ENCODE measurements at places on chromosomes 3 and 15.

- no peak for DNase-seq
Observed at GRCh38 chr3:43054754-43055153, 51.1 kb downstream of the POMGNT2 start.

DNA sequence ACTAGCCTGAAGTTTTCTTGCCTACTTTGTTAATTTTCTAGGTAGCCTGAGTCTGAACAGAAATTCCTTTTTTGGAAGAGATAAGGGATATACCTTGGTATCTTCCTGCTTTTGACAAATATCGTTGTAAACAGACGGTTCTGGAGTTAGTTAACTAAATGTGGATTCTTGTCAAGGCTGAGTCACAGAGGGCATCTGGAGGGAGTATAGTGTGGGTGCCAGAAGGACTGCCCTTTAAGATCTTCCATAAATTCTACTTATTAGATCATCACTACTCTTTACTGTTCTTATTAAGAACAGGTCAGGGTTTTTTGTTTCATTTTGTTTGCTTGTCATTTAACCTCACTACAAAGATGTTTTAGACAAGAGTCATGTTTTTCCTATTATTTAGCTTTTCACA is 125.3 kb upstream of the SKOR1 start:
- peak; percentile 61 for DNase-seq

GRCh38 chr15:55637086-55637485 is 48.9 kb upstream of the PYGO1 start:
- no peak for DNase-seq

- no peak for DNase-seq
Observed at GRCh38 chr3:111047812-111048435, 23.7 kb upstream of the NECTIN3 start.

DNA sequence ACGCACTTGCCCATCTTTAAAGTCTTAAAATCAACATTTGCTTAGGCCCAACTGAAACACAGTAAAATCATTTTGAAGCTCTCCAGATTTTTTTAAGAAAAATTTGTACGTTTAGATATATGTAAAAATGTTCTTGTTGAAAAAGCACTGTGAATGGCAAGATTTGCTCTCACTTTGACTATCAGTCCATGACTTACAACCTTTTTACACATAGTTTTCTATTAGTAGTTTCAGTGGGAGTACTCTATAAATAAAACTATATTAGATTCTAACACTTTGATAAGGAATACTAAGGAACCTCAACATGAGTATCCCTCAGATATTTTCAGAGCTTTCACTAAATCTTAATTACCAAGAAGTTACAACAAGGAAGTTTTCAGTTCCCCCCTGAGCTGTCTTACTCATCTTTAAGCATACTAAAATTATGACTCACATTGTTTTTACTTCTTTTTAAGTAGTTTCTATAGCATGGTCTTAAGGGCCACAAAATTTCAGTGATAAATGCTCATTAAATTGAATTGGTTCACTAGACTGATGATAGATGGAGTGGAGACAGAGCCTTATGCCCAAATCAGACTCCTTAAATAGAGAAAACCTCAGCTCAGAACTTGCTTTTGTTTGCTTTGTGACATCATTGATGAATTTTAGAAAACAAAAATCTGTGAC is 31.6 kb upstream of the RAP2B start:
- DNase-seq = peak; percentile 73

- no peak for DNase-seq
Observed at GRCh38 chr15:77695961-77696582, 63.4 kb upstream of the LINGO1 start.

DNA sequence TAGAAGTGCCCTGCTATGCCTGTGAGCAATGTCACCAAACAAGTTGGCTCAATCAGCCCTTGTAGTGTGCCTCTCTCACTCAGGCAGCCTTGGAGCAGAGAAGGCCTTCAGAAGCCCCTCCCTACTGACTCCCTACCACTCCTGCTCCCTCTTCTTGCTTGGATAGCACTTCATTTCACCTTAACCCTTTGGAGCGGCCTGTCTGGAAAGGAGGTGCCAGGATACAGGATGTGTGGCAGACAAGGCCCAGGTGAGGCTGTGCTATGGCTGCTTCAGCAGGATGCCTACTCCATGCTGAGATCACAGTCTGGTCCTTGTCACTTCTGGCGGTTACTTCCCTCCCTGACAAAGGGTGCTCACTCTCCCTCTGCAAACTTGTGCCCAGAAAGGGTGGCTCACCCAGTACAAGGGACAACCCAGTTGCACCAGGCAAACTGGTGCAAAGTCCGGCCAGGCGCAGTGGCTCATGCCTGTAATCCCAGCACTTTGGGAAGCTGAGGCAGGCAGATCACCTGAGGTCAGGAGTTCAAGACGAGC is 1.1 kb downstream of the MON1A start:
- no peak for DNase-seq

DNA sequence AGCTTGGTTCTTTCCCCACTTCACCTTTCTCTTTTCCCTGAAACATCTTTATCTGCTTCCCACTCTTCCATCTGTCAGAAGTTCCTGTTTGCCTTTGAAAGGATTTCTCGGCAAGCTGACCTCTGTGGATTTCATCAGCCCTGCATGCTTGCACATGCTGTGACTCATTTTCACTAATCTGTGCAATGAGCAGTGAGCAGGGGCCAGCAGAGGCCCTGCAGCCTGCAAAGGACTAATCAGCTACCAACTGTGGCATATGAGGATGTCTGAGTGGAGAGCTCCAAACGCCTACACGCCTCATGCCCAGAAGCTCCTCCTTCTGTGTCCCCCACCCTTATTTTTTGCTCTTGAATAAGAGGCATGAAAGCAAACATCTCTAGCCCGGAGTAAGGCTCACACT is 333.0 kb upstream of the SEMA6D start:
- peak; percentile 93 for DNase-seq

DNA sequence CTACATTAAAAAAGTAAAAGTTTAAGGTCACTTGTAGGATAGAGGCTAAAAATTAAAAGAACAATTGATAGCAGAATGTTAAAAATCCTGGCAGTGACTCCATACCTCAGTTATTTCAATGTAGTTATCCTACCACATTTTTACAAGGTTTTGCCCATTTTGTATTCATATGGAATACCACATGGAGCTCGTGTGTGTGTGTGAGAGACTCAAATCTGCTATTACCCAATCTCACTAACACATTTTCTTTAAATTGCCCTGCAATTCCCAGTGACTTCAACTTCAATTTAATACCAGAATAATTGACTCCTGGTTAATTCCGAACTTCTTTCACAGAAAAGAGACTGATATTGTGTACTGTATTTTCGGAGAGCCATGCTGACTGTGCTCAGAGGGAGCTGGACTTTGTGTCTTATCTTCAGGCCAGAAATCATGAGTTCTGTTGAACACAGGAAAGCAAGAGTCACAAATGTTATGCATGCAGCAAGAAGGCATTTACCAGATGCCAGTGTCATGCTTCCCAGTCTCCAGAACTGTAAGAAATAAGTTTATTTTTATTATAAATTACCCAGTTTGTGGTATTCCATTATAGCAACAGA is 529.0 kb upstream of the NECTIN3 start:
- peak; percentile 76 for DNase-seq

GRCh38 chr3:8868996-8869395 is 94.3 kb downstream of the RAD18 start:
- no peak for DNase-seq

- no peak for DNase-seq
Observed at GRCh38 chr3:100975714-100976113, 17.5 kb downstream of the ABI3BP start.

DNA sequence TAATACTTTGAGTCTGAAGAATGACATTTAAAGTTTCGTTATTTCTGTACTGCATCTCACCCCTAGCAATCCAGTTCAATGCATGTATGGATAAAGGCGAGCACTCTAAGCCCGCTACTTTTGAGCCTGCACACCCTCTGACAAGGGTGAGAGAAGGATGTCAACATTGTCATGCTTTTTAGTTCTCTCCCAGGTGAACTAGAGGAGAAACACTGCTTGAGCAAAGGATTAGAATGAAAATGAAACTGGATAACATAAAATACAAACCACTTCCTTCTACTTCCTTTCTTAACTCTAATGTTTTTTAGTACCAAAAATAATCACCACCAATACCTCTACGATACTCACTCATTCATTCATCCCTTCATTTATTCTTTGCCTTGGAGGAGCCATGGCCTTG is 588.7 kb upstream of the NR2F2 start:
- no peak for DNase-seq

DNA sequence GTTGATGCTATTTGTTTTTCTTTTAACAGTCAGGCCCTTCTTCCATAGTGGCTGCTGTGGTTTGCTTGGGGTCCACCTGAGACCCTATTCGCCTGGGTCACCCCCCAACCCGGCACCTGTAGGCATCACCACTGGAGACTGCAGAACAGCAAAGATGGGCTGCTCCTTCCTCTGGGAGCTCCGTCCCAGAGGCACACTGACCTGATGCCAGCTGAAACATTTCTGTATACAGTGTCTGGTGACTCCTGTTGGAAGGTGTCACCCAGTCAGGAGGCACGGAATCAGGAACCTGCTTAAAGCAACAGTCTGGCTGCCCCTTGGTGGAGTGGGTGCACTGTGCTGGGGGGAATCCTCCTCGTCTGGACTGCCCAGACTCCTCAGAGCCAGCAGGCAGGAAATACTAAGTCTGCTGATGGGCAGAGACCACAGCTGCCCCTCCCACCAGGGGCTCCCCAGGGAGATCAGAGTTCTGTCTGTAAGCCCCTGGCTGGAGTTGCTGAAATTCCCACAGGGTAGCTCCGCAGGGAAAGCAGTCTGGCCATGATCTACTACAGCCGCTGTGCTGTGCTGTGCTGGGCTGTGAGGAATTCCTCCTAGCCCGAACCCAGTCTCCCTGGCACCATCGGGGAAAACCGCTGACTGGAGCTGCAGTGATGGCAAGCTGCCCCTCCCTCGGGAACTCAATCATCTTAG is 248.2 kb downstream of the TBC1D5 start:
- DNase-seq = no peak

GRCh38 chr3:154022606-154023005 is 98.6 kb upstream of the ARHGEF26 start:
- DNase-seq = no peak

DNA sequence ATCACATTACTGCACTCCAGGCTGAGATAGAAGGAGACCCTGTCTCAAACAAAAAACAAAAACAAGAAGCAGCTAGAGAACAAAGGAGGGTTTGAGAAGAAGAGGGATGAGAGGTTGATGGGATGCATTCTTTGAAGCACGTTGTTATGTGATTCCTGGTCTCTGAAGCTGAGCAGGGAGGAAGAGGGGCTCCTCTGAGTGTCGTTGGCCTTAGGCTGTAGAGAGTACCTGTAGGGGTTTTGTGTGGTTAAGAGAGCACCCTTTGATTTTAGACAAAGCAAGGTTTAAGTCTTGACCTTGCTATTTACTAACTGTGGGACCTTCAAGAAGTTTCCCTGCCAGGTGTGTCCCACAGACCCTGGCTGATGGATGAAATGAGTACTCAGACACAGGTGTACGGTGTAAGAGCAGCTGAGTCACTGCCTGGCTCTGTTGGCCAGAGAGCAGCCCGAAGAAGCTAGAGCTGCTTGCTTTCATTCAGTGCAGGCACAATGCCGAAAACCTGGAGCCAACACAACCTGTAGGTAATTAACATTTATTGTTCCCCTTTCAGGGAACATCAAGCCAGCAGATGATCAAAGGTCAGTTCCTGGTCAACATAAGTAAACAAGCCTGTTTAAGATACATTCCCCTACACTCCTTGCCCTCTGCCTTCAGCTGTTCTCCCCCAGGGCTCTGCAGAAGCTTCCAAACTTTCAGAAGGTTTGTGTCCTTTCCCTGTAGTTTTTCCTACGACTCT is 67.2 kb downstream of the LRRK1 start:
- peak; percentile 37 for DNase-seq

- no peak for DNase-seq
Observed at GRCh38 chr3:122515020-122515468, 305 bp upstream of the KPNA1 start.

DNA sequence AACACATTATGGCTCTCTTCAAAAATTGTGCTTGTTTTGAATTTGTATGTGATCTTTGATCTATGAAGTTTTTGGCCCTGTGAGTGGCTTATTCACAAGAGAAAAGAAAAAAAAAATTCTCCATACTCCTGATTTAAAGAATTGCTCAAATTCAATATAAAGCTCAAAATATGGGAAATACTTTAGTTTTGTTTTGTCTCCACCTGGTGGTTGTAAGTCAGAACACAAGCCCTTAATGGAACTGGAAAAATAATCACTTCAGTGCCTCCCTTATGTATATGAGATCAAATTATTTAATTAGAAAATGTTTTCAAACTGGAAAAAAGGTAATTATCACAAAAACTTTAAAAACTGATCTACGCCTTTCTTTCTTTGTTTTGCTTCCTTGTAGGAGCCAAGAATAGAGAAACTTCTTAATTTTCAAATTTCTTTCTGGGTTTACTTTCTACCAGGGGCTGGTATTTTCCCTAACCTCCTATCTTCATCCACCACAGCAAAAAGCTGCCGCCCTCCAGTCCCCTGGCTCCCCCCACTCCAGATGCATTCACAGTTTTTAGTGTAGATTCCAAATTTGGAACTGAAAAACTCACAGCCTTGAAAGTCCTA is 50.6 kb downstream of the SERP1 start:
- DNase-seq = peak; percentile 72

DNA sequence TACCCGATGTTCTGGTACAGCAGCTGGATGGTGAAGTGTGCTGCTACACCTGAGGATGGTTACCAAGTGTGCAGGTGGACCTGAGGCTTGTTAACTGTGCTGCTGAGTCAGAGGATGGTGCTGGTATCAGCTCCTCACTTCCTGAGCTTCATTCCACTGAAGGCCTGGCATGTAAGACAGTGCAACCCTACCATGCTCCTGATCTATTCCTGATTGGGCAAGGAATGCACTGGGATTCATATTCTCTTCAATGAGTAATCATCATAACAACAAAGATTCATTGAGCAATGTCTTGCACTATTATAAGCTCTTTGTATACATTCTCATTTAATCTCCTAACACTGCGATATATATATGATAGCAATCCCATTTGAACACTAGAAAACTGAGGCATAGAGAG is 62.9 kb upstream of the THSD4 start:
- DNase-seq = peak; percentile 90

DNA sequence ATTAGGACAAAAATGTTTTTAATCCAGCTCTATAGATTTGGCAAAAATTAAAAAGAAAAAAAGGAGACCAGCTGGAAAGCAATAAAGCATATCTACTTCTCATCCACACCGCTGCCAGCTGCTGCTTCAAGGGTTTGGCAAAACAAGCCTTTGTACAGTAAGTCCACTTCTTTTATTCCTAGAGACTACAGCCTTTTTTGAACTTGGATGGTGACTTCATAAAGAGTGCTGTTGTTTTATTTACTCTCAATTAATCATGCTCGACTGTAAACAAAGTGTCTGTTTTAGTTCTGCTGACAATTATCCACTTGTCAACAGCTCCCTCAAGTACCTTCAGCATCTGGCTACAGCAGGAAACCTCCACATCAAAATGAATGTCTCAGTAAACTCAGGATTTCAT is 12.3 kb upstream of the FOXB1 start:
- no peak for DNase-seq

GRCh38 chr15:97815835-97816234 is 144.7 kb upstream of the ARRDC4 start:
- no peak for DNase-seq

DNA sequence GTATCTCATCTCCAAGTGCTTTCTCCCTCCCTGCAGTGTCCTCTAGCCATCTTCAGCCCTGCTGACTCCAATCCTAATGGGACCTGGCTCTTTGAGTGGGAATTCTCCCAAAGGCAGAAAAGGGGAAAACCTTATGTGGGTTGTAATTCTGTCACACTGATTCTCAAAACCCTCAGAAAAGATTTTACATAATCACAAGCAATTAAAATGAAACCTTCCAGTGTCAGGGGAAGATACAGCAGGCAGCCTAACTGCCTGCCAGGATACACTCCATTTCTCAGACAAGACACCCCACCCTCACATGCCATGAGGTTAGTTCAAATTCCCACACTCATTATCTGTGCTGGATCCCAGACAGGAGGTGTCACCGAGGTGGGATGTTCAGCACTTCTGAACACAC is 121.4 kb downstream of the RFTN1 start:
- DNase-seq = no peak
